Right hindlimb (tissue), 1 donor: ENCODE measurements at places on chromosomes 2 and 18.

DNA sequence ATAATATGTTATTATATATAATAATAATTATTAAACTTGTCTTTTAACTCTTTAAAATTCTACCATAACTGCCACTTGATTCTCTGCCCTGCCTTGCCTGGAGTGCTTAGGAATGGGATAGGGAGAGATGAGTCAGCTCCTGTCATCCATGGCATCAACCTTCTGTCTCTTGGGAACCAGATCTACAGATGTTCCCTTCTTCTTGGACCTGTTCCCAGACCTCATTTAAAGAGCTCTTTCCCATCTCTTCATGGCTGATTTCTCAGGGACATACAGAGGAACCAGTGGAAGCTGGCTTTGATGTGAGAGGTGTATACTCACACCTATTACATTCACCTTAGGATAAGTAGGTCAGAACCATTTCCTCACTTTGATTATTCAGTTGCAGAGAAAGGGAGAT, 155.3 kb upstream of the MYO3B start:
- no peak for DNase-seq

DNA sequence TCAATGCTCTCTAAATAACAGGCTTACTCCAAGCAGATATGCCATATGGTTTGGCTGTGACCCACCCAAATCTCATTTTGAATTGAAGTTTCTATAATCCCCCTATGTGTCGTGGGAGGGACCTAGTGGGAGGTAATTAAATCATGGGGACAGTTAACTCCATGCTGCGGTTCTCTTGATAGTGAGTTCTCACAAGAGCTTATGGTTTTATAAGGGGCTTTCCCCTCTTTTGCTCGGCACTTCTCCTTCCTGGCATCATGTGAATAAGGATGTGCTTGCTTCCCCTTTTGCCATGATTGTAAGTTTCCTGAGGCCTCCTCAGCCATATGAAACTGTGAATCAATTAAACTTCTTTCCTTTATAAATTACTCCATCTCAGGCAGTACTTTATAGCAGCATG, 302.7 kb upstream of the ZC3H15 start:
- no peak for DNase-seq

- DNase-seq: no peak
Observed at GRCh38 chr2:124884315-124884714, 859.2 kb downstream of the CNTNAP5 start.

- no peak for DNase-seq
Observed at GRCh38 chr2:158487419-158487818, 30.7 kb downstream of the PKP4 start.

GRCh38 chr18:48762836-48763718, 187.7 kb downstream of the SMAD7 start:
- DNase-seq: no peak

- no peak for DNase-seq
Observed at GRCh38 chr2:36549165-36549574, 48.8 kb downstream of the FEZ2 start.

- DNase-seq: no peak
Observed at GRCh38 chr2:38682008-38682575, 16.2 kb downstream of the GALM start.

GRCh38 chr18:6625481-6625880, 104.0 kb upstream of the ARHGAP28 start:
- no peak for DNase-seq

DNA sequence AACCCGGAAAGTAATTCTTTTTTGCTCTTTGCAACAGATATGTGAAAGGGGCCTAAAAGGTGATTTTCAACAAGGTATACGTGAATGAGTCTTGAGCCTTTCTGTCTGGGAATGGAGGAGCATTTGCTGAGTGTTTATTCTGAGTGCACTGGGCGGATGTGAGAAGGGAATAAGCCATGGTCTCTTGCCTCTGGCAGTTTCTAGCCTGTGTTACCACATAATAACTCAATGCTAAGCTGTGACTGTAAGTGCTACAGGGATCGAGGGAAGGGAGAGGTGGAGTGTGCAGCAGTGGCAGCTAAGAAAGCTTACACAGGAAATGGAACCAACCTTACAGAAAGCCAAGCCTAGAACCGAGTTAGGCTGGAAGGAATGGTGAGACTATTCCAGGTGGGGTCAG, 444.3 kb downstream of the SLC4A3 start:
- no peak for DNase-seq

GRCh38 chr2:7338961-7339360, 421.7 kb downstream of the RNF144A start:
- DNase-seq: no peak

DNA sequence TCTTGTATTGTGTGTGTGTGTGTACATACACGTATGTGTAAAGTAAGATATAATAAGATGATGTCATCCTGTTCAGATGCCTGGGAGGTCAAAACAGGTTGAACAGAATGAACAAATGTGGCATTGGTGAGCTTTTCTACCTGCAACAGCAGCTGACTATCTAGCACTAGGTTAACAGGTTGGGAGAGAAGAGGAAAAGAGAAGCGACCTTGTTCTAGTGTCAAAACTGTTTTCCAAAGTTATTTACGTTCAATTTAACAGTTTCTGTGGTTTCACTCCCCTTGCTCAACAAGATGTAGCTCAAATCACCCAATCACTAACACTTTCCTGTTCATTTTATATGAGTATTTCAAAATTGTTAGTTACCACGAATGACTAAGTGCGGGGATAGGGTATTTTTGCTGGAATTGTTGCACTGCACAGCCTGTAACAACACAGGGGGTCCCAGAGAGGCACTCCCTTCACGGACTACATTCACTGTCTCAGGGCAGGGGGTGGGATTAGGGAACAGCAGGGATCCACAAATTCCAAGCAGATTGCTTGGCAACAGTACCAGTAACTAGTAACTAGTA, 67.5 kb upstream of the DTNB start:
- DNase-seq: no peak

DNA sequence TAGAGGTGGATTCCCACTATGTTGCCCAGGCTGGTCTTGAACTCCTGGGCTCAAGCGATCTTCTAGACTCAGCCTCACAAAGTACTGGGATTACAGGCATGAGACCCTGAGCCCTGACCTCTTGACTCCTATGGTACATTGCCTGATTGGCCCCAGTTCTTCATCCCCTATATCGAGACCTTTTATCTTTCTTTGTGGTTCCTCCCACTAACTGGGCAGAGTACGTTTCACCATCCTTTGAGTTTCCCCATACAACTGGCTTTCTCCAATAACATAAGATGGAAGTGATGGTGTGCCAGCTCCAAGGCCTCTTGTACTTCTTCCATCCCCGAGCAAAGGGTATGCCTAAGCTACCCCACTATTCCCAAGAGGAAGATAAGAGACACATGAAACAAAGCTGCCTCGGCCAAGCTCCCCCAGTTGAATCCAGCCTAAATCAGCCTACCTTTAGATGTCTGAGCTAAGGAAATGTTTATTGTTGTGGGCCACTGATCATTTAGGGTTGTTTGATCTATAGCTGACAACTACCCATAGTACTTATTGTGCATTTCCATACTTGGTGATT, 8.3 kb upstream of the TMEM247 start:
- no peak for DNase-seq
